ENCODE measurements at places on chromosomes 4 and X. TPM values are rescaled to one million over a fixed set of nuclear protein-coding genes. Genes with fewer than 3 reads are reported as not detected.

GRCh38 chr4:108714880-108715279, 48.0 kb downstream of the ETNPPL start:
- DNase-seq = no peak

GRCh38 chr4:184287697-184288255, 70.1 kb upstream of the ENPP6 start:
- peak; percentile 55 for DNase-seq

DNA sequence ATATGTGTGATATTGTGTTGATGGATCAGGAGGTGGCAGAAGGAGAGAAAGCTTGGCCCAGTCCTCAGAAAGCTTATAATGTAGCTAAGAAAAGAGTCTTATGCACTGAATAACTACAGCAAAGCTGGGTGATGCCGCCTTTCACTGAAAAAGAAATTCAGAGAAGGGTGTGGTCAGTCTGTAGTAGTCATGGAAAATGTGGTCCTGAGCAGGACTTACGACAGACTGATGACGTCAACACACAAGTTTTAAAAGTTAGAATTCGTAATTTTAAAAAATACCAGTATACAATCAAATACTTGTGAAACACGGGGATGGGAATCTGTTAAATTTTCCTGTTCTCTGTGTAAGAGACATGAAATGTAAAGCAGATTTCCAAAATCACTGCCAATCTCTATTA, 87.0 kb upstream of the RAPGEF2 start:
- no peak for DNase-seq

DNA sequence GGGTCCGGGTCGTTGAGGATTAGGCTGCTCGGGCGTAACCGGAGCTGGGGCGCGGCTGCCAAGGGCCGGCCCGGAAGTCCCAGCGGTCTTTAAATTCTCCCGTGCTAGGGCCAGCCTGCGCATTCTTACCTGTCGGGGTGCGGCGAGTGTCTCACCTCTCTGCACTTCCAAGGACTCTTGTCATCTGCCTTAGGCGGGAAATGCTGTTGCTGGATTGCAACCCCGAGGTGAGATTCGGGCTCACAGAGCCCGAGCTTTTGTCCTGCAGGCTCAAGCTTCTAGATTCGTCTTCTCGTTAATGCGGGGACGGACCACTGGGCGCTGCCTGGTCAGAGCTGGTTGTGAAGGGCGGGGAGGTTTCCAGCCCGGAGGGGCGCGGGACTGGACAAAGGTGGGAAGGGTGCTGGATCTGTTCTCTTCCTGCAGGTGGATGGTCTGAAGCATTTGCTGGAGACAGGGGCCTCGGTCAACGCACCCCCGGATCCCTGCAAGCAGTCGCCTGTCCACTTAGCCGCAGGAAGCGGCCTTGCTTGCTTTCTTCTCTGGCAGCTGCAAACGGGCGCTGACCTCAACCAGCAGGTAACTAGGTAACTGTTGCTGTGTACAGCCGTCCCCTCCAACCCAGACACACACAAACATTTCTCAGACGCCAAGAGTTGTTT, at the start of gene ANKRD37:
Gene ANKRD37, plus strand, starts transcription at position 118 of the 662 bp plus-strand sequence. Its CDS starts 83 bp downstream, at position 201.
- DNase-seq = peak; percentile 69

DNA sequence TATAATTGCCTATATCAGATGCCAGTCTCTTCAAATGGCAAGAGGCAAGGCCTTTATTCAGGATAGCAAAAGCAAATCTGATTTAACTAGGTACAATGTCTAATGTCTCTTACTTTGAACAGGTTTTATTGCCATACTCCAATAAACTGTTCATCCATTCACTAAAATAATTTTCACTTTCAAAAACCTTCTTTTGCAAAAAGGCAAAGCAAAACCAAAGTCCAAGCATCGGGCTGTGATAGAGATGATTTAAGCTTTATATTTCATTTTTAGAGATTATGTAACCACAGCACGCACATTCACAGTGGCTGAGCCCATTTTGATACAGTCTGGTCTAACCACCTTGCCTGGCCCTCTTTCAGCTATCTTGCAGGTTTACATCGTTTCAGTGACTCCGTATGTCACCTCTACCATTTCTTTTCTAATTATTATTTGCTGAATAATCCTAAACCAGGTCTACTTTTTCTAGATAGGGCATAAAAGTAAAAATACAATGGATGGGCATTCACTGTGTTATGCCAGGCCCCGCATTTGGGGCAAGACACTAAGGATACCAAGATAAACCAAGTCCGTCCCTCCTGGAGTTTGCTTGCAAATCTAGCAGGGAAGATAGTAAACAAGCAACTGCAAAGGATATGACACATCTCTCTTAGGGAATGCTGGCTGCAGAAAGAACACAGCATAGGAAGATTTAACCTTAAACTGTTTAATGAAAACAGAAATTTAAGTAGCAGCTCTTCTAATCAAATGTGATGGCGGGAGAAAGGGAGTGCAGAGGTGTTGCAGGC, 1.8 kb downstream of the CASP3 start:
- peak; percentile 56 for DNase-seq

FAM184B gene
- not detected for total RNA-seq

GRCh38 chr4:186739802-186740434, 16.3 kb upstream of the FAT1 start:
- no peak for DNase-seq

EDA2R gene
- total RNA-seq = 1.9 TPM

- no peak for DNase-seq
Observed at GRCh38 chr4:151729731-151730559, 30.9 kb downstream of the GATB start.

NXF2 gene
- total RNA-seq = not detected

CDKL2 gene
- total RNA-seq = 0.55 TPM

GRCh38 chr4:15031993-15032675, 29.9 kb downstream of the CPEB2 start:
- peak; percentile 21 for DNase-seq

GRCh38 chr4:134200811-134201215, 776 bp downstream of the PABPC4L start:
- DNase-seq = no peak

GRCh38 chr4:182917182-182918043, at the start of gene DCTD:
TSS of gene DCTD (minus strand) at chr4:182917386. CDS start at chr4:182915568, 1,818 bp downstream.
- DNase-seq = peak; percentile 60

DNA sequence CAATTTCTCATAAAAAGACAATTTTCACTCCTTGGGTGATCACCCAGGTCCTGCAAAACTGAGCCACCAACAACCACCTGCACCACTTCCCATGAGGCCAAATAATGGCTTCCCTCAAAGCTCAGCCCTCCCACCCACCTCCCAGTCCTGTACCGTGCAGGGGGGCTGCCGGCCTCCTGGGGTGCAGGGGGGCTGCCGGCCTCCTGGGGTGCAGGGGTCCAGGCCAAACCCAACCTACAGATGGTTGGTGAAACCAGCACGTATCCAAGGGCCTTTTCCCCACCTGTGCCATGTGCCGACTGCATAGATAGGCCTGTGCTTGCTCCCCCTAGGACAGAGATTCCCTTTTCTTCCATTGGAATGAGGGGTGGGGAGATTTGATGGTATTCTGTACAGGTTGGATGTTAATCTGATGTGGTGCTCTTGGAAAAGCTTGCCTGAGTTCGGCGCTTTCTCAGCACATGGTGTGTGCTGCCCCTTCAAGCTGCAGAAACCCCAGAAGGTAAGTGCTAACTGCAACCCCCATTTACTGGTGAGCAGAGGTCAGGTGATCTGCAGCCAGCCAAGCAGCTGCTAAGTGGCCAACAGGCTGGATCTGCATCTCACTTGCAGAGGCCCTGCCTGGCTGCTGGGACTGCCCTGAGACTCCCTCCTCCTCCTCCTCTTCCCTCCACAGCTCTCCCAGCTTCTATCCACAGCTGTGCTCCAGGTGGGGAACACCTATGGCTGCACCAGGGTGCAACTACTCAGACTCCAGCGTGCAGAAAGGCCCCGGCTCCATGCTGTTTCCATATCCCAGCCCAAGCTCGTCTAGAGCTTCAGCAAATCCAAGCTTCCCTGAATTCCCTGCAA, 38.8 kb downstream of the FRG1 start:
- DNase-seq = no peak

GRCh38 chr4:123257591-123257990, 139.0 kb upstream of the SPRY1 start:
- peak; percentile 72 for DNase-seq

LGI2 gene
- total RNA-seq = not detected

GRCh38 chr4:4227510-4228355, 1.0 kb upstream of the OTOP1 start:
- no peak for DNase-seq

MAGEE1 gene
- 0.74 TPM for total RNA-seq

- peak; percentile 58 for DNase-seq
Observed at GRCh38 chrX:373641-374471, 12.9 kb downstream of the PPP2R3B start.

GRCh38 chr4:80587871-80588385, 252.4 kb downstream of the CFAP299 start:
- DNase-seq = no peak

DNA sequence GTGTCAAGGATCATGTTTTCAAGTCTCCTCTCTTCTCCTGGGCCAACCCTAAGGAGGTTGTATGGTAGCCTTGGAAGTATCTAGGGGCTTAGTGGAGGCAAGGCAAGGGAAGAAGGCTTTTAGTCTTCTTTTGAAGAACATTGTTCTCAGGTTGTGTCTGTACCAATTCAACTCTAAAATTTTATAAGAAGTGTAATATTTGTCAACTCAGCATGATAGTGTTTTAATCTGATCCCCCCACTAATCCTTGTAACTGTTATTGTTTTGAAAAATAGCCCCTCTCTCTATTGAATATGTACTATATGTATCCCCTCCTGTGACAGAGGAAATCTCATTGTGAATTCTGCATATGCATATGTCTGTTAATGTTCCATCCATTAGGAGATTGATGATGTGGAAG, 345.4 kb downstream of the CFAP299 start:
- DNase-seq = no peak

NDP gene
- 0.60 TPM for total RNA-seq

FBXL5 gene
- 64.8 TPM for total RNA-seq

TLR2 gene
- total RNA-seq = 1.4 TPM

BRS3 gene
- not detected for total RNA-seq

SRPX2 gene
- total RNA-seq = 124 TPM

CLGN gene
- 1.00 TPM for total RNA-seq

DNA sequence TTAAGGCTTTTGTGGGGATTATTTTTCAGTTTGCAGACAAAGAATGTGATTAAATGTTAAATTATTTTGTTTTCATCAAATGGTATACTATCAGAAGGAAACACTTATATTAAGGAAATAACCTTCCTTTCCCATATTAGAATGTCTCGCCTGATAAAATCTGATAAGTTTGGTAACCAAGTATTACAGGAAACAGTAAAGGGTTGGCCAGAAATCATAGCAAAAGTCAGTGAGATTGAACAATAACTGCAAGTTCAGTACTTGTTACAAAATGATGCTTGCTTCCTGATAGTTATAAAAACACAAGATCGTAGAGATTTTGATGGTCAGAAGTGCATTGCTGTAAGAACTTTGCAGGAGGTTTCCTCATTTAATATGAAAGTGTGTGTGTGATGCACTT, 40.5 kb downstream of the FABP2 start:
- peak; percentile 97 for DNase-seq

RELL1 gene
- 91.7 TPM for total RNA-seq

GRCh38 chrX:46903458-46904242, 8.6 kb upstream of the JADE3 start:
- peak; percentile 83 for DNase-seq

DNA sequence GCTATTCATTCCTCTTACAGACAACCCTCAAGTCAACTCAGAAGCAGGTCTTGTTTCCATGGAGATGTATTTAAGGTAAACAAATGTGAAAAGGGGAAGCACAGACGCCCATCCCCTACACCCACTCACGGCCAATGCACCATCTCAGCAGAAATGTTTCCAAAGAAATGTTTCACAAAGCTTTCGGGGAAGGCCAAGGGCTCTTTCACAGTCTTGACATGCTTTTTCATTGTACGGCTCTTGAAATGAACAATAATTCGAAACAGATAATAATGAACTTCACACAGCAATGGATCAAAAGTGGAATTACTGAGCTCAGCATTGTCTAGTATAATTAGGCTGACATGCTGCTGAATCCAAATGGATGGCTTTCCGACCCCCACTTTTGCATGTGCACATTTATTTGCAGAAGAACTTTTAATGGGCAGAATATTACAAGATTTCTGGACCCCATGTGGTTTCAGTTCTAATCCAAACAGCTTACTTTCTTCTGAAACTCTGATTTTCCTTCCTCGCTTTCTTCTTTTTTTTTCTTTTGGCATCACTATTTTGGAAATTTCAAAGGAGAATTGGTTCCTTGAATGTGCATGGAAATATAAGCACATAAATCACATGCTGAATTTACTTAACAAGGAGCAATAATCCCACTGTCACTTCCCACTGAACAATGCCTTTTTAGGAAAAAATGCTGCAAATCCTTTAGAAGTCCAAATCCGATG, 160.9 kb downstream of the SMIM20 start:
- DNase-seq = no peak

CYTL1 gene
- 29.8 TPM for total RNA-seq

DNA sequence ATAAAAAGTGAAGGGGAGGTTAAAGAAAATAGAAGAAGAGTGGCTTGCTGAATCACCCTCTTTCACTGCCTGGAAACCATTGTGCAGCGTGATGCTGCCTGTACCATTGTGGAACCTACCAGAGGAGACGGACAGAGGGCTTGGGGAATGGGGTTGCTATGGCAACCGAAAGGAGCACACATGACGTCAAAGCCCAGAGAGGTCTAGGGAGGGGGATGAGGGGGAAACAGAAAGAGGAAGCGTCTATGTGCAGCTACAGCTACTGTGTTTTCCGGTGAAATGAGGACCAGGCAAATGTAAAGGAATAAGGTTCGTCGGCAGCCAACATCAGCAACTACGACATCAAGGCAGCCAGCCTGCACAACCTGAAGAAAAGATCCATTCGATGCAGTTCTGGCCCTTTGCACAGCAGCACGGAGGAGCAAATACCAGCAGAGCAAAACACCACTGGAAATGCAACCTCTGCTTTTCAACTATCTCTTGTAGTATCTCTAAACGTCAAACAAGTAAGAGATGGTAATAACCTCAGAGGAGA, at the start of gene MAPK10:
Gene MAPK10, minus strand, starts transcription at position 110 of the 535 bp plus-strand sequence.
- peak; percentile 75 for DNase-seq

USP9X gene
- 66.8 TPM for total RNA-seq

DNA sequence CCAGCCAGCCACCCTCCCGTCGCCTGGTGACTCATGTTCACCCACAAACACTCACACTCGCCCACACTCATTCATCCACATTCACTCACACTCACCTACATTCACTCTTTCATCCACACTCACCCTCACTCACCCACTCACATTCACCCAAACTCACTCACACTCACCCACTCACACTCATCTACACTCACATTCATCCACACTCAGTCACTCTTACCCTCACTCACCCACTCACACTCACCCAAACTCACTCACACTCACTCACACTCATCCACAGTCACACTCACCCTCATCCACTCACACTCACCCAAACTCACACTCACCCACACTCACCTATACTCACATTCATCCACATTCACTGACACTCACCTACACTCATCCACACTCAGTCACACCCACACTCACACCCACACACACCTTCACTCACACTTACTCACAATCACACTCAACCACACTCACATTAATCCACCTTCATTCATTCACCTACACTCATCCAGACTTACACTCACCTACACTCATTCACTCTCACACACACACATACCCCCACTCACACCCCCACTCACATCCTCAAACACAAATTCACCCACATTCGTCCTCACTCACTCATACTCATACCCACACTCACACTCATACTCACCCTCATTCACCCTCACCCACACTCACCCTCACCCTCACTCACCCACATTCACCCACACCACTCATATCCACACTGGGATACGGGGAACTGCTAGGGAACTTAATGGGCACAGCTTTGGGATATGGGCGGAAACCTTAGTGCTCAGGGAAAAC, 2221.6 kb upstream of the AGA start:
- no peak for DNase-seq

All from endothelial cell of umbilical vein (primary cell).